SK-MEL-5 (cell line): ENCODE measurements at places on chromosomes 1 and 21. TPM values are rescaled to one million over a fixed set of nuclear protein-coding genes. Genes with fewer than 3 reads are reported as not detected.

Gene TACSTD2
- not detected in 2 replicates for total RNA-seq

Gene KCNH1
- total RNA-seq = 8.0 and 9.3 TPM in 2 replicates

Gene DRAXIN
- total RNA-seq = 0.03 TPM in 1 of 2 replicates, not detected in the other

Gene INAVA
- not detected in 2 replicates for total RNA-seq

Gene C1orf115
- total RNA-seq = 10.3 and 11.8 TPM in 2 replicates

Gene HUNK
- total RNA-seq = 0.05 and 0.08 TPM in 2 replicates
